Naive thymus-derived CD8-positive, alpha-beta T cell (primary cell): ENCODE measurements at places on chromosomes 1 and 21.

DNA sequence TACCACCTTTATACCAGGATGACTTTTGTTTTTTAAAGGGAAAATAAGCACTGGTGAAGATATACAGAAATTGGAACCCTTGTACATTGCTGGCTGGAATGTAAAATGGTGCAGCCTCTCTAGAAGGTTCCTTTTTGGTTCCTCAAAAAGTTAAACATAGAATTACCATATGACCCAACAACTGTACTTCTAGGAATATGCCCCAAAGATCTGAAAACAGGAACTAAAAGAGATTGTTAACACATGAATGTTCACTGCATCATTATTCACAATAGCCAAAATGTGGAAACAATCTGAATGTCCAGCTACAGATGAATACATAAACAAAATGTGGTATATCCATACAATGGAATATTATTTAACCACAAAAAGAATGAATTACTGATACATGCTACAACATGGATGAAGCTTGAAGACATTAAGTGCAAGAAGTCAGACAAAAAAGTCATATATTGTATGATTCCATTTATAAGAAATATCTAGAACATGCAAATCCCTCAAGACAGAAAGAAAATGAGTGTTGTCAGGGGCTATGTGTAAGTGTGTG, 84.9 kb upstream of the DMRTA2 start:
- no peak for DNase-seq

DNA sequence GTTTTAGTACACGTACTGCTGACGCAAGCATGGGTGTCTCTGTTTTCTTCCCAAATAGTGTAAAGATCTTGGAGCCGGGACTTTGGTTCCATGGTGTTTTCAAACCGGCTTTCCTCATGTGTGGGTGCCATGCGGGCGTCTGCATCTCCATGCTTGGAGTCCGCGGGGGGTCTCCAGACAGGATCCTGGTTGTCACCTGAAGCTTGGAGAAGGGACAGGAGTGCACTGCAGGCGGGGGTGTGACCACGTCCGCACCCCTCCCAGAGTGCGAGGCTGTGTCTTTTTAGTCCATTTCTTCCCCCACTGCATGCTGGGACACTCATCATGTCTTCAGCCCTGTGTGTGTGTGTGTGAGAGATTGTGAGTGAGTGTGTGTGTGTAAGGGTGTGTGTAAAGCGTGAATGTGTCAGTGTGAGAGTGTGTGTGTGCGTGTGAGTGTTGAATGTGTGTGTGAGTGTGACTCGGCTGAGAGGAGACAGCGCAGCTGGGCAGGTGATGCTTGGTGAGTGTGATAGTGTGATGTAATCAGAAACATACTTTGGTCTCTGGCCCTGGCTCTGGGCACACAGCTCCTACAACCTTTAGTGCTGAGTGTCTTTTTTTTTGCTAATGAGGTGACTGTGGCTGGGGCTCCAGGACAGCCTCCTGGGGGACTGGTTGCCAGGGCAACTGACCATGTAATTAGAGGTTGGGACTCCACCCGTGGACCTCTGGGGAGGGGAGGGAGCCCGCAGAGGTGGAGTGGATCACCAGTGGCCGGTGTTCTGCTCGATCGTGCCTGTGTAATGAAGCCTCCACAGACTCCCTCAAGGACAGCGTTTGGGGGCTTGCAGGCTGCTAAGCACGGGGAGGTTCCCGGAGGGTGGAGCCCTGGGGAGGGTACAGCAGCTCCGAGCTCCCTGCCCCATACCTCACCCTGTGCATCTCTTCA, 55.1 kb downstream of the AGPAT3 start:
- DNase-seq = no peak

DNA sequence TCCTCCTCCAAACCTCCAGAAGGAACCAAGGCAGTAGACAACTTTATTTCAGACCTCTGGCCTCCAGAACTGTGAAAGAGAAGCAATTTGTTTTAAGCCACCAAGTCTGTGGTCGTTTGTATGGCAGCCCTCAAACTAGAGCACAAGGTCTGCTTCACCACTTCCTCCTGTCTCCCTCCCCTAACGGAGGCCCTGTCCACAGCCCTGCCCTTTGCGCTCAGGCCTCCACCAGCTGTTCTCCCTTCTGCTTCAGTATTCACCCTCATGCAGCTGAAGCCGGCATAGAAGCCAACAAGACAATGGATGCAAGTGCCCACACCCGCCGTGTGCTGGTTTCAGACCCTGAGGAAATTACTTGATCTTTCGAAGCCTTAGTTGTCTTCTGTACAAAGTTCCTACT, 364.1 kb downstream of the HHAT start:
- DNase-seq = no peak

- DNase-seq = no peak
Observed at GRCh38 chr1:192566657-192567056, 8.9 kb upstream of the RGS1 start.

DNA sequence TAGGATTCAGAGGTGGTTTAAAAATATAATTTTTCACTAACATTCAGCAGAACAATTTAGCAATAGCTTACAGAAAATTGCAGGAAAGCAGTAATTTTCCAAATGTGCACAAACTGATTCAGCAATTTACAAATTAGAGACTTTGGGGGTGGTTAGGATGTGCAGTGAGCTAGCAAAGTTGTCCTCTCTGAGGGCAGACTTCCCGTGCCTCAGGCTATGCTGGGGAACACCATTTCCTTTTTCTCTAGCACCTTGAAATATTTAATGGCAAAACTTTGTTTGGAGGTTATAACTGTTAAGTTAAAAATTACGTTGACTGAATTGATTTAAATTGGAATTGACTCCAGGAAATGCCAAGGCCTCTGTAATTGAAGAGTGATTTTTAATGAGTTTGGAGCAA, 258.9 kb downstream of the PTBP2 start:
- DNase-seq = no peak

DNA sequence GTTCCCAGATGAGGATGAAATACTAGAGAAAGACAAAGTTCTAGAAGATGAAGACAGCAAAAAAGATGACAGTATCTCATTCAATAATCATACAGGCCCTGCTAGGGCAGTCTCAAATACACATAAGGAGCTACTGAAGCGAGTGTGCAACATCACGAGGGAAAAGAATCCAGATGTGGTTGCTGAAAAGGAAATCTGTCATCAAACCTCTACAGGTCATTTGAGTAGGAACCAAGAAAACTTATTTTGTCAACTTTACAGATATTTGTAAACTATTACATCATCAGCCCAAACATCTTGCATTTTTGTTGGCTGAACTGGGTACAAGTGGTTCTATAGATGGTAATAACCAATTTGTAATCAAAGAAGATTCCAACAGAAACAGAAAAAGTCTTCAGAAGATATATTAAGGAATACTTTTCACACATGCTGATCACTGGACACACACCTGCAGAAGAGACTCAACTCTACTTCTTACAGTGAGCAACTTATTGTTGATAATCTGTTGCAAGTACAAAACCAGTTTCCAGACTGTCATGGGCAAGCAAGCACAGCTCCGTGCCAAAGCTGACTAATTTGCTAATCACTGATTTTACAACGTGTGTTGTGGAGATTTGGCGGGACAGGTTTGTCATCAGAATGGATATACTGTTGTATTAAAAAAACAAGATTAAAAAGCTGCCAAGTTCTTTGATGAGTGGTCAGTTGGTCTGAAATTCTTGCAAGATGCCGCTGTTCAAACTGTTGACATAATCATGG, 42.1 kb downstream of the TRIM33 start:
- DNase-seq = no peak

GRCh38 chr1:22615886-22616285, 20.5 kb upstream of the C1QA start:
- DNase-seq = no peak

DNA sequence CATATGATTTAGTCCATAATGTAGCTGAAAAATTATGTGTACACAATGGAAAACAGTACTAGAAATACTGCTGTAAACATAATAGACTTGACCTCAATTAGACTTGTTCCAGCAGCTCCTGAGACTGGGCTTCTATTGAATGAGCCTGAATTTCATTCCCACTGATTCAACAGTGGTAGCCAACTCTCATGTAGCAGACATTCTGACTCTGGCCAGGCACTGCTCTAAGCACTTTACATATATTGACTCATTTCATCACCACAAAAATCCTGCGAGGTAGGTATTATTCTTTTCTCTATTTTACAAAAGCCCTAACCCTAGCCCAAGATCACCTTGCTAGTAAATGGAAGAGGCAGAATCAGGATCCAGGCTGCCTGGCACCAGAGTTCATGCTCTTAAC, 12.8 kb upstream of the CTSS start:
- no peak for DNase-seq

DNA sequence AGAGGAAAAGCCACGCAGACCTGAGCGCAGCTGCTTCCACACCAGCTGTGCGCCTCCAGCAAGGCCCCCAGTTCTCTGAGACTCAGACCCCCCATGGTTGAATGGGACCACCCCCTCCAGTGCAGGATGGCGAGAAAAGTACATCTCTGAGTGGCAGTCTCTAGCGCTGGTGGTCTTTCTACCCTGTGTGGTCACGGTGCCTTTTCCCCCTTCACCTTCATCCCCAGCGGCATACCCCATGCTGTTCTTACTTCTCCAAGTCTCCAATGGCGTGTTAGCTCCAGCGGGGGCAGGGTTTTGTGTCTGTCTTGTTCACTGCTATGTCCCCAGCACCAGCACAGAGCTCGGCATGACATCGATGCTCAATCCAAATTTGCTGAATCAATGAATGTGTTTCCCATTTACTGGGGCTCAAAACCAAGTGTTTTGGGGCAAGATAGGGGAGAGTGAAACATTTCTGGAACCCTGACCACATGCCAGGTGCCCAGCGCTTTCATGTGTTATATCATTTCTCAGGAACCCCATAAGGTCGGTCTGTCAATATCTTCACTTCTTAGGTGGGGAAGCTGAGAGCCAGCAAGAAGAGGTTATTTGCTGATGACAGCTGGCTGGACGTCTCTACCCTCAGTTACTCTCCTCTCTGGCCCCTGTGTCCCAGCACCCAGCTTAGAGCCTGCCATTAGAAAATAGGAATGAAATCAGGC, 959 bp upstream of the SDC3 start:
- DNase-seq = no peak

- no peak for DNase-seq
Observed at GRCh38 chr1:108953452-108953851, 9.8 kb downstream of the CLCC1 start.

GRCh38 chr1:5856246-5856815, 135.9 kb downstream of the NPHP4 start:
- DNase-seq = no peak

GRCh38 chr1:31511848-31512615, 64.3 kb upstream of the TINAGL1 start:
- no peak for DNase-seq

- DNase-seq = no peak
Observed at GRCh38 chr1:203328714-203329122, 22.2 kb downstream of the FMOD start.

GRCh38 chr1:231147896-231148295, 14.0 kb upstream of the TRIM67 start:
- DNase-seq = no peak

DNA sequence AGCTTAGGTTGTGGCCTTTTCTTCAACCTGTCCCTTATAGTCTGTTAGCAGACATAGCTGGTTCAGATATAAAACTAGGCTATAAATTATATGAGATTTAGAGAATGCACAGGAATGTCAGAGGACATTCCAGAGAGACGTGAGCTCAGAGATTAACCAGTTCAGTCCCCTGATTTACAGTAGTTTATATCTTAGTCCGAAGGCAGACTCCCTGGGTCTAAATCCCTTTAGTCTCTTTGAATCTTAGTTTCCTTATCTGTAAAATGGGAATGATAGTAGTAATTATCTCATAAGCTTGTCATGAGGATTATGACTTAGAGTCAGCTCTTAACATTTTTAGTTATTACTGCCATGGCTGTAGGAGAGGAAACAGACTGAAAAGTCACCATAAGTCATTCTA, 45.5 kb upstream of the PLXNA2 start:
- DNase-seq = no peak

DNA sequence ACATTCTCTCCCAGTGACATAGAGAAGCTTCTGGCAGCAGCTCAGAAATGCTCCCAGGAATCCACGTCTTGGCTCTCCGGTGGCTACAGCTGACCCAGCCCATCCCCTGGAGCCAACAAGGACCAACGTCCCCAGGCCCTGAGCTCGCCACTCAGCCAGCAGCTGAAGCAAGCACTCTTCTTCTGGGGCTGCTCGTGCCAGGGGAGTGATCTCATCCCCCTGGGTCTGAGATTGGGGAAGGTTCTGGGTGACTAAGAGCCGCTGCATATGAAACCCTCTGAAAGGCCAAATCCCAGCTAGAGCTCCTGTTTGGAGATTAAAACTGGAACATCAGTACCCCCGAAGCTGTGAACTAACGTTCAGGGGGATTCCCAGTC, 487.9 kb downstream of the NPHP4 start:
- DNase-seq = no peak

- DNase-seq = no peak
Observed at GRCh38 chr1:101653482-101653946, 343.2 kb downstream of the OLFM3 start.

DNA sequence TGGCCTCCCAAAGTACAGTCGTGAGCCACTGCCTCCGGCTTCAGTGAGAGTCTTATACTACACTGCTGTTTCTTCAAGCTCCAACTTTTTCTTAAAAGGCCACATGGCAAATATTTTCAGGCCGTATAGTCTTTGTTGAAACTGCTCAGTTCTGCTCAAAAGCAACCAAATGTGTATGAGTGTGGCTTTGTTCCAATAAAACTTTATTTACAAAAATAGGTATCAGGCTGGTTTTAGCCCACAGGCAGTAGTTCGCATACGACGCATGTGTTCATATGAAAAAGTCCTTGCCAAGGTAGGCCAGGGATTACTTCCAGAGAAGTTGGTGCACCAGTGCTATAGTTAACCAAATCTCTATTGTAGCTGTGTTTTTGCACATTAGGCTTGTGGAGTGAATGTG, 6.2 kb downstream of the PLEKHM2 start:
- DNase-seq = no peak

GRCh38 chr1:75583282-75583681, 27.6 kb downstream of the SLC44A5 start:
- no peak for DNase-seq

DNA sequence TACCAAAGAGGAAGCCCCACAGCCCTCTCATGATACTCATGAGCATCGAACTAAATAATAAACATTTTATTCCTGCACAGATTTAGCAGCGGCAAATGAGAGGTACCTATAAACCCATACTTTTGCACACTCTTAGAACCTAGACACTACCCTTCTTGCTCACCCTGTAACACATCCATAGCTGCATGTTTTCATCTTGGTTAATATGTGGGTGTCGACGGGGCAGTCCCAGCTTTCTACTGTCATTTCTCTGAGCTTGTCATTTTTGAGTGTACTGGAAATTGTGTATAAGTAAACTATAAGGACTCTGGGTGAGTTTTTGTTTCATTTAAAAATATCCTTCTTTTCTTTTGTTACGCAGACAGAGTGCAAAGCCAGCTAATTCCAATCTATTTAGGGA, 25.5 kb downstream of the OVGP1 start:
- no peak for DNase-seq

- no peak for DNase-seq
Observed at GRCh38 chr1:6923416-6923815, 138.2 kb downstream of the CAMTA1 start.

GRCh38 chr1:63611231-63611630, 18.0 kb downstream of the PGM1 start:
- no peak for DNase-seq

GRCh38 chr1:30887485-30888315, 20.9 kb downstream of the SDC3 start:
- DNase-seq = no peak

GRCh38 chr1:71621785-71622184, 541.0 kb upstream of the ZRANB2 start:
- DNase-seq = no peak
